ENCODE measurements at places on chromosomes 1 and 21. TPM values are rescaled to one million over a fixed set of nuclear protein-coding genes. Genes with fewer than 3 reads are reported as not detected.

Gene GJA8
- polyA plus RNA-seq, result not detected

DNA sequence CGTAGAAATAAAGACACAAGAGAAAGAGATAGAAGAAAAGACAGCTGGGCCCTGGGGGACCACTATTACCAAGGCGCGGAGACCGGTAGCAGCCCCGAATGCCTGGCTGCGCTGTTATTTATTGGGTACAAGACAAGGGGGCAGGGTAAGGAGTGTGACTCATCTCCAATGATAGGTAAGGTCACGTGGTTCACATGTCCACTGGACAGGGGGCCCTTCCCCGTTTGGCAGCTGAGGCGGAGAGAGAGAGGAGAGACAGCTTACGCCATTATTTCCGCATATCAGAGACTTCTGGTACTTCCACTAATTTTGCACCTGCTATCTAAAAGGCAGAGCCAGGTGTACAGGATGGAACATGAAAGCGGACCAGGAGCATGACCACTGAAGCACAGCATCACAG is 4.1 kb upstream of the TPRG1L start:
- H3K27ac ChIP-seq, result no peak overlapping the region
- no peaks in the 10 kb centered on the region for H3K36me3 ChIP-seq
- H3K27me3 ChIP-seq, result no peaks in the 10 kb centered on the region
- H3K4me1 ChIP-seq, result peaks cover 13% of the 10 kb centered on the region

DNA sequence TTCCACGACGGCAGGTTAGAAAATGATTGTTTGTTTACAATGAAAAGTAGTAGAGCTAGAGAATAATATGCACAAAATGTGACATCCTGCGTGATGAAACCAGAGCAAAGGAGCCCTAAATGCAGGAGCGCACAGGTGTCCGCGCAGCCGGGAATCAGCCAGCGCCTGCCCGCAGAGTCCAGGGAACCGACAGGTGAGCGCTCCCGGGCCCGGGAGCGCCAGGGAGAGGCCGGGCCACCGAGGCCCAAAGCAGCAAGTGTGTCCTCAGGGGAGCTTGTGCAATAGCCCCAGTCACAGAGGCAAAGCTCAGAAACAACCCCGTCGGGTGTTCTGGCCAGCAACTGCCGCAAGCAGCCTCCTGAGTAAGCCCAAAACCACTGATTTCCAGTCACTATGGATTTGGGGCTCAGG is 789 bp upstream of the GALE start:
- H3K27ac ChIP-seq, result peak overlapping the region; percentile 92
- no peaks in the 10 kb centered on the region for H3K27me3 ChIP-seq
- no peaks in the 10 kb centered on the region for H3K36me3 ChIP-seq
- DNase-seq, result no peak
- H3K4me3 ChIP-seq, result peak overlapping the region; percentile 86
- peaks cover 14% of the 10 kb centered on the region for H3K4me1 ChIP-seq

Gene ADAMTSL4
- 25.7 TPM for polyA plus RNA-seq

Gene DENND2C
- polyA plus RNA-seq, result 5.1 TPM

GRCh38 chr1:110260194-110260593 is 50.1 kb downstream of the KCNC4 start:
- H3K4me1 ChIP-seq, result peaks cover 21% of the 10 kb centered on the region
- no peak overlapping the region for H3K27ac ChIP-seq
- no peak for DNase-seq
- H3K36me3 ChIP-seq, result no peaks in the 10 kb centered on the region

DNA sequence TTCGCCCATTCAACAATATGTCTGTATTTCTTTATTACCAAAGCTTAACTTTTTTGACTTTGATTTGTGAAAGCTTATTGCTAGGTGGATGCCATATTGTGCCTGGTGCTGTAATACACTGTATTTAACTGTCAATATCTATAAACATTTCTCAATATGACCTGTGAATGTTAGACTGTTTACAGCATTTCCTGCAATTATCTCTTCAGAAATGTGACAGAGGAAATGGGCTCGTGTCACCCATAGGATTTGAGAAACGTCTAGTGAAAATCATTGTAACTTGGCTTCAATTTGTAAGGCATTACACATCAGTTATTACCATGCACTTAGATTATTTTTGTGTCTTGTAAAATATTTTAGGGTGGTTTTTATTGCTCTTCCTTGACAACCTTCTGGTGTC is 237.8 kb upstream of the ADGRL2 start:
- no peaks in the 10 kb centered on the region for H3K36me3 ChIP-seq
- no peaks in the 10 kb centered on the region for H3K27me3 ChIP-seq
- no peak for DNase-seq
- H3K27ac ChIP-seq, result no peak overlapping the region
- no peaks in the 10 kb centered on the region for H3K4me1 ChIP-seq

Gene DCDC2B
- 2.6 TPM for polyA plus RNA-seq

GRCh38 chr1:235275836-235276235 is 52.1 kb downstream of the ARID4B start:
- no peak overlapping the region for H3K4me3 ChIP-seq
- no peak overlapping the region for H3K27ac ChIP-seq
- H3K27me3 ChIP-seq, result no peaks in the 10 kb centered on the region

DNA sequence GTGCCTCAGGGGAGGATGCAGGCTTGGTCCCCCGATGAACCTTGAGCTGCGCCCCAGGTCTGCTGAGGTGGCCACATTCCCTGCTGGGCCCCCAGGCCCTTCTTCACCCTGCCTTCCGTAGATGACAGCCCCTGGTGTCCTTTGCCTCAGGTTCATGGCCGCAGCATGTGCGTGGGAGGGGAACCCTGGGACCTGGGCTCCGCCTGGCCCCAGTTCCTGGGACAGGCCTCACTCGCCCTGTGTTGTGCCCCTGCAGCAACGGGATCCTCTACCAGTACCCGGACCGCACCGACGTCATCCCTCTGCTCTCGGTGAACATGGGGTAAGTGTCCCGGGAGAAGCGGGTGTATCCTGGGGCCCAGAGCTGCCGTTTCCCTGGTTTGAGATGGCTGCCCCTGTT is 5.1 kb upstream of the SLC25A34 start:
- no peak overlapping the region for H3K27ac ChIP-seq
- DNase-seq, result no peak
- peaks cover 9% of the 10 kb centered on the region for H3K4me1 ChIP-seq
- no peak overlapping the region for H3K4me3 ChIP-seq

DNA sequence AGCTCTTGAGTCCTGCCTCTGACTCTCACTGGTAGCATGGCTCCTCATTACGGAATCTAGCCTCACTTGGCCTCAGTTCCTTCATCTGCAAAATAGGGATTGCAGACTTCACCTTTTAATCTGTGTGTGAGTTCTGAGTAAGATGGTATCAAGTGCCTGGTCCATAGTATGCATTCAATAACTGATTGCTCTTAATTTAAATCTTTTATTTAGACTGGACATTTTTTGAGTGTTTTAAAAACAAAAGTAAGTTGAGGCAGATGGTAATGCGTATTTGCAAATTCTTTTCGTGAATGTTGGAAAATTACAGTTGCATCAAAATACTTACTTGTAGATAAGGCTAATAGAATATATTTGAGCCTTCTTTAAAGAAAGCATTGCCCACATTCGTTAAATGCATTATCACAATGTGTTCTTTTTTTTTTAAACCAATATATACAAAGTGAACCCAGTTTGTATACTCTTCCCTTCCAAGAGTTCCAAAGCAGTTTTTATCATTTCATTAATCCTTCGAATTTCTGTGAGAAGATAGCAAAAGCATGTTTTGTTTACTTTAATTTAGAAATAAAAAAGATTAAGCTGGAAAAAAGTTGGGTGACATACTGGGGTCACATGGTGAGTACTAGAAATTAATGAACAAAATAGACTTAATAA is 8.1 kb downstream of the DNM3 start:
- no peaks in the 10 kb centered on the region for H3K4me1 ChIP-seq
- no peak overlapping the region for H3K4me3 ChIP-seq
- no peak overlapping the region for H3K27ac ChIP-seq
- DNase-seq, result no peak
- H3K36me3 ChIP-seq, result no peaks in the 10 kb centered on the region

- peaks cover 47% of the 10 kb centered on the region for H3K4me1 ChIP-seq
- H3K4me3 ChIP-seq, result no peak overlapping the region
- H3K36me3 ChIP-seq, result peaks cover 5% of the 10 kb centered on the region
- H3K27ac ChIP-seq, result peak overlapping the region; percentile 83
Measured at GRCh38 chr1:12434174-12434573, 183.8 kb downstream of the DHRS3 start.

DNA sequence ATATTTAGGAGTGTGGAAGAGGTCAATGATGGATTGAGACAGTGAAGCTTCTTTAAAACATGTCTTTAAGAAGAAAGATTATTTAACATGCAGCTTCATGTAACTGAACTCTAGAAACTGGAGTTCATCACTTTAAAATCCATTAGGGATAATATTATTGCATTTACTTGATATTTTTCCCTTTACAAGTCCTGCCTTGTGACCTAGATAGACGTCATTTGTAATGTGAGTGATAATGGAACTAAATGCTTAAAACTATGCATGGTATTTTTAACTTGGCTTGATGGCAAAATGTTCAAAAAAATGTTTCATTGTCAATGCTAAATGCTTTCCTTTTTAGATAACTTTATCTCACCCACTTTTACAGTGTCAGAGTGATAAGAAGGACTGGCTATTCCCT is 723.7 kb downstream of the RWDD3 start:
- no peak overlapping the region for H3K4me3 ChIP-seq
- no peaks in the 10 kb centered on the region for H3K36me3 ChIP-seq
- no peaks in the 10 kb centered on the region for H3K4me1 ChIP-seq
- no peak overlapping the region for H3K27ac ChIP-seq
- no peaks in the 10 kb centered on the region for H3K27me3 ChIP-seq

Gene DRAXIN
- polyA plus RNA-seq, result 2.4 TPM

DNA sequence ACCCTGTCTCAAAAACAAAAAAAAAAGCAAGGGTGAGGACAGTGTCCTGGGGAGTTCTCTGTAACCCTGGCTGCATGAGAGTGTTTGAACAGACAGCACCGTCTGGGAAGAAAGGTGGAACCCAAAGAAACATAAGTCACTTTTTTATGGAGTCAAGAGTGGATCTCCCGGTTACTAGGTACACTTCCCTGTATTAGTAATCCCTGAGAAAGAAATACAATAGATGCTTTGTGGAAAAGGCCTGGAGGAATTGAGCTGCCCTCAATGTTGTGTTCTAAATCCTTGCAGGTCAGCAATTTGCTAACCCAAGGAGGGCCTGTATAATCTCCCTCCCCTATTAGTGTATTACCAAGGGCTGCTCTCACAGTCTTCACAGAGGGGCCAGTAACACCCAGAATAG is 16.6 kb downstream of the DEGS1 start:
- peaks cover 21% of the 10 kb centered on the region for H3K4me1 ChIP-seq
- no peaks in the 10 kb centered on the region for H3K27me3 ChIP-seq
- no peak overlapping the region for H3K27ac ChIP-seq
- H3K4me3 ChIP-seq, result no peak overlapping the region

Gene AHCYL1
- polyA plus RNA-seq, result 81.0 TPM

Gene CAPN8
- 0.77 TPM for polyA plus RNA-seq

DNA sequence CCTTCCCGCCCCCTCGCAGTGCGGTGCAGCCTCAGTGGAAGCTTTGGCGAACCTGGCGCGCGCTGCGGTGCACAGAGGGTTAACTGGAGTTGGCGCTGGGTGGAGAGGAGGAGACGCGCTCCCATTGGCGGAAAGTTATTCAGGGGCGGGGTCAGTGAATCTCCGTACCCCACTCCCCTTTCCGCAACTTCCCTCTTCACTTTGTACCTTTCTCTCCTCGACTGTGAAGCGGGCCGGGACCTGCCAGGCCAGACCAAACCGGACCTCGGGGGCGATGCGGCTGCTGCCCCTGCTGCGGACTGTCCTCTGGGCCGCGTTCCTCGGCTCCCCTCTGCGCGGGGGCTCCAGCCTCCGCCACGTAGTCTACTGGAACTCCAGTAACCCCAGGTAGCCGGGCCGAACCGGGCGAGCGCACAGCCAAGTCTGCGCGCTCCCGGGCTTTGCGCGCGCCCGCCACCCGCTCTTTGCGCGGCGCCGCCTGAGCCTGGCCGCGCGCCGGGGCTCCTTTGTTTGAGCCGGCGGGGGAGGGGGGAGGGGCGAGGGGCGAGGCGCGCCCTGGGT is at the start of gene EFNA4:
Gene EFNA4, plus strand, starts transcription at position 191 of the 561 bp plus-strand sequence. Its CDS starts 84 bp downstream, at position 275.
- peak; percentile 91 for DNase-seq
- H3K4me3 ChIP-seq, result peak within 1 kb of the TSS; percentile 84
- H3K27me3 ChIP-seq, result no peaks in the 10 kb centered on the region
- no peaks in the 10 kb centered on the region for H3K36me3 ChIP-seq
- peak within 1 kb of the TSS; percentile 88 for H3K27ac ChIP-seq
- H3K4me1 ChIP-seq, result peaks cover 43% of the 10 kb centered on the region

Gene OR2T35
- not detected for polyA plus RNA-seq

Gene TCHH
- 0.08 TPM for polyA plus RNA-seq

DNA sequence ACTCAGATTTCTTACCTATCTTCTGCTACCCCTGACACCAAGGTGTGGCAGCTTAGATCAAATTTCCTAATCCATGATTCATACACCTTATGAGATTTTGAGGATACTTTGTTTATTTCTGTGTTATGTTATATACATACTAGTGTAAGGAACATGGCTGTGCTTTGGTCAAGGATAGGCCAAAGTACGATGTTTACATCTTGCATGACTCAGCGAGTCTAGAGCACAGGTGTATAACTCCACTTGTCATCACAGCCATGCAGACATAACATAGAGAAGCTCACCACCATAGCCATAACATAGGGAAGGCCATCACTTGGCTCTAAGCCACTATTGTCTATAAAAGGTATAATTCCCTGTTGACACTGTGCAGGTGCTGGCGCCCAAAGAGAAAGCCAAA is 61.2 kb downstream of the GBP6 start:
- no peaks in the 10 kb centered on the region for H3K4me1 ChIP-seq
- H3K27ac ChIP-seq, result no peak overlapping the region
- no peaks in the 10 kb centered on the region for H3K27me3 ChIP-seq
- no peaks in the 10 kb centered on the region for H3K36me3 ChIP-seq

- DNase-seq, result no peak
- H3K4me1 ChIP-seq, result no peaks in the 10 kb centered on the region
- H3K36me3 ChIP-seq, result no peaks in the 10 kb centered on the region
- H3K27ac ChIP-seq, result no peak overlapping the region
- no peaks in the 10 kb centered on the region for H3K27me3 ChIP-seq
Measured at GRCh38 chr1:178664278-178664677, 60.8 kb upstream of the RALGPS2 start.

GRCh38 chr21:46000731-46001641 is 19.4 kb downstream of the COL6A1 start:
- DNase-seq, result no peak
- no peak overlapping the region for H3K4me3 ChIP-seq
- H3K27ac ChIP-seq, result no peak overlapping the region
- H3K4me1 ChIP-seq, result no peaks in the 10 kb centered on the region

DNA sequence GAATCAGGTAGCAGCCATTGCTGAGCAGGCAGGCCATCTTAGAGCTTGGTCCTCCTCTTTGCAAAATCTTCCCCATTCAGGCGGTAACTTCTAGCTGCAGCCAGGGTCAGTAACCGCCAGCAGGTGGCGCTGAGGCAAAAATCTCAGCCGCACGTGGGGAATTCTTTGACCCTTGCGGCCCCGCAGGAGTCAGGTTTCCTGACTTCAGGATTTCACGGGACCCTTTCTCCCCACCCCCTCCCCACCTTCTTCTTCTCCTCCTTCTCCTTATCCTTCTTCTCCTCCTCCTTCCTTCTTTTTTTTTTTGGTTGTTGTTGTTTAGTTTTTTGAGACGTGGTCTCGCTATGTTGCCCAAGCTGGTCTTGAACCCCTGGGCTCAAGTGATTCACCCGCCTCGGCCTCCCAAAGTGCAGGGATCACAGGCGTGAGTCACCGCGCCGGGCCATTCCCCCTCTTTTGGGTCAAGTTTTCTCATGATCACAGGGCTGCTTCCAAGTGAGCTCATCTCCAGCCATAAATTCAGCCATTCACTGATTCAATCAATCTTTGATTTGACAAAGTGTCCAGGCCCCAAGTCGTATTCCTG is 33.4 kb upstream of the TENT5B start:
- no peaks in the 10 kb centered on the region for H3K36me3 ChIP-seq
- peak; percentile 70 for DNase-seq
- no peak overlapping the region for H3K4me3 ChIP-seq
- H3K4me1 ChIP-seq, result peaks cover 22% of the 10 kb centered on the region
- H3K27me3 ChIP-seq, result no peaks in the 10 kb centered on the region
- H3K27ac ChIP-seq, result no peak overlapping the region

GRCh38 chr1:118132000-118132399 is 53.0 kb downstream of the SPAG17 start:
- H3K27ac ChIP-seq, result no peak overlapping the region
- H3K27me3 ChIP-seq, result no peaks in the 10 kb centered on the region
- H3K36me3 ChIP-seq, result no peaks in the 10 kb centered on the region
- no peak overlapping the region for H3K4me3 ChIP-seq

Measured in left lung (tissue), 14 donors.